ENCODE measurements at places on chromosomes 1 and 21.

- peak; percentile 91 for DNase-seq
Measured at GRCh38 chr1:9490605-9491339, 48.5 kb upstream of the SLC25A33 start.

- no peak for DNase-seq
Measured at GRCh38 chr1:18217398-18218043, 109.9 kb downstream of the IGSF21 start.

DNA sequence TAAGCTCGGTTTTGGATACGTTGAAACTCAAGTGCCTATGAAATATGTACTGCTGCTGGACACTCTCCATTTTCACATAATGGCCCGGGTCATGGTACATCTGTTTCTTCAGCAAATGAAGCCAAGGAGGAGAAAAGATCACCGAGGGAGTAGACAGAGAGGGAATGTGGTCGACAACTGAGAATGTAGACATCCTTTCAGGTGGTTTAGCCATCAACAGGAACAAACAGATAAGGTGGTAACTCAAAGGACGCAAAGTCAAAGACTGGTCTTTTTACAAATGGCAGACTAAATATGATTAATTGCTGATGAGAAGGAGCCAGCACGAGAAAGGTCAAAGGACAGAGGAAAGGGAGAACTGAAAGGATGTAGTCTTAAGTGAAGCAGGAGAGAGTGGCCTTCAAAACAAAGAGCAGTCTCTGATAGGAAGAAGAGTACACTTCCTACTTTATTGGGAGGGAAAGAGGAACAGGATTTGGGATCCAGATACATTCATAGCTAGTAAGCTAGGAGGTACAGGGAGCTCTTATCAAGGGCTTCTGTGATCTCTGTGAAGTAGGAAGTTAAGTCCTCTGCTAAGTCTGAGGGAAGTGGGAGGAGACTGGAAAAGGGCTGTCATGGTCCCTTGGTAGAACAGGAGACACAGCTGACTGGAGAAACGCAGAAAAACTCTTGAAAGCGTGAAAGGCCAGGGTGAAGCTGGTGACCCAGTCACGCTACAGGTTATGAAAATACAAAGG, 28.3 kb downstream of the NUP133 start:
- no peak for DNase-seq

- DNase-seq, result no peak
Measured at GRCh38 chr1:44266400-44267344, 53.4 kb downstream of the DMAP1 start.

DNA sequence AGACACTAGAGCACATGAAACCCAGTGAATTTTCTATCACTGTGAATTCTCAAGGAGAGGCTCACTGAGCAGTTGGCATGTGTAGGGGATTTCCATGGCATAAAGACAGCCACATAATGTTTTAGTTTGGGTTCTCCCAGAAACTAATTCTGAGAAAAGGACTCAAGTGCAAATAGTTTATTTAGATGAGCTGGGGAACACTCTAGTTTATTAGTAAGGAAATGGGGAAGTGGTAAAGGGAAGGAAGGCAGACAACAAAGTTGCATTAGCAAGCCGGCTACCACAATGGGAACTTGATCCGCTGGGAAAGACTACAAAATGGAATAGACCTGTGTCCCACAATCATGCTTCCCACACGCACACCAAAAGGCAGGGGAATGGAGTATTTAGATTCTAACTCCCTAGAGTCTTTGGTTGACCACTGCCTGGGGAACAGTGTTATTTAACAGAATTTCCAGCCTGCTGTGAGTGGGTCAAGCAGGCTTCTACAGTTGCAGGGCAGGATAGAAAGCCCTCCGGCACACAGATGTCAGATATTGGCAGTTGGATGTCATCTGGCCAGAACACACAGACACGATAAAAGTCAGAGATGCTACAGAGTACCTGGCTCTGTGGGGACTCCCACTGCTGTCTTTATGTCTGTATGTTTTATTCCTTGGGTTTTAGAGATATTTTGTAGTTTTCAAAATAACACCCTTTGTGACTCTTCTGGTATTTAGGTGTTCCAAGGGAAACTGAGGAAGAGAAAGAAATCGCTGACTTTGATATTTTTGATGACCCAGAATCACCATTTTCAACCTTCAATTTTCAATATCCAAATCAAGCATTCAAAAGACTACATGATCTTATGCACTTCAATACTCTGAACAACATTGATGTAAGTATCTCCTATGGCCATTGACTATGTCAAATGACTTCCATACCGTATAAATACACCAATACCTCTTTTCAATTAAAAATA, 150.1 kb downstream of the PLA2G4A start:
- no peak for DNase-seq

GRCh38 chr1:5566924-5567323, 425.3 kb downstream of the NPHP4 start:
- DNase-seq, result no peak

GRCh38 chr1:55726994-55727393, 511.8 kb upstream of the USP24 start:
- no peak for DNase-seq

DNA sequence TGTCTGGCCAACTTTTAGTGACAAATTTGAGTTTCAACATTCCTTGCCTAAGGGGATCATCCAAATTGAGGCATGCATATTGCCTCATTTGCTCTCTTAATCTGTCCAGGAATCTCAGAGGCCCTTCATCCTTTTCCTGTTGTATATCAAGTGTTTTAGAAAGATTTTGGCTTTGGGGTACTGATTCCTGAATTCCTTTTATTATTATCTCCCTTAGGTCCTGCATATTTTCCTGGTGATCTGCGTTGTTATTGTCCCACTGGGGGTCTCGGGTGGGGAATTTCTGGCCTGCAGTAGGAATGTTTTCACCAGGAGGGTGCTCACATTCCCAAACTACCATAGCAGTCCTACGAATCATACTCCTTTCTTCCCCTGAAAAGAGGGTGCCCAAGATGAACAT, 4.4 kb upstream of the AADACL3 start:
- DNase-seq, result no peak

DNA sequence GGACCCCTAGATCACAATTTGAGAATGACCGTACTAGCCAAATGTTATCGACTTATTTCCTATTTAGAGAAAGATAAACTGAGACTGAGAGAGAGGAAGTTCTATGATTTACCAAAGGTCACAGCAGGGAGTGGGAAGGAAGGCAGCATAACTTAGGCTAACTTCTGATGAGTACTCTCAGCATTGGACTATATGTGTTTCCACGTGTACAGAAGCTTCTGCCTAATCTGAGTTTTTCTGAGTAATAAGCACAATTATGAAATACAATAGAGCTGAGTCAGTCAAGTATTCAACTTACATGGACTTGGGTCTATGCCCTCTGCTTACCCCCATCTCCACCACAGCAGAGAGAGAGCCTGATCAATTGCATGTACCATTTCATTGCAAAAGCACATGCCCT, 88.1 kb upstream of the HIVEP3 start:
- DNase-seq, result no peak

DNA sequence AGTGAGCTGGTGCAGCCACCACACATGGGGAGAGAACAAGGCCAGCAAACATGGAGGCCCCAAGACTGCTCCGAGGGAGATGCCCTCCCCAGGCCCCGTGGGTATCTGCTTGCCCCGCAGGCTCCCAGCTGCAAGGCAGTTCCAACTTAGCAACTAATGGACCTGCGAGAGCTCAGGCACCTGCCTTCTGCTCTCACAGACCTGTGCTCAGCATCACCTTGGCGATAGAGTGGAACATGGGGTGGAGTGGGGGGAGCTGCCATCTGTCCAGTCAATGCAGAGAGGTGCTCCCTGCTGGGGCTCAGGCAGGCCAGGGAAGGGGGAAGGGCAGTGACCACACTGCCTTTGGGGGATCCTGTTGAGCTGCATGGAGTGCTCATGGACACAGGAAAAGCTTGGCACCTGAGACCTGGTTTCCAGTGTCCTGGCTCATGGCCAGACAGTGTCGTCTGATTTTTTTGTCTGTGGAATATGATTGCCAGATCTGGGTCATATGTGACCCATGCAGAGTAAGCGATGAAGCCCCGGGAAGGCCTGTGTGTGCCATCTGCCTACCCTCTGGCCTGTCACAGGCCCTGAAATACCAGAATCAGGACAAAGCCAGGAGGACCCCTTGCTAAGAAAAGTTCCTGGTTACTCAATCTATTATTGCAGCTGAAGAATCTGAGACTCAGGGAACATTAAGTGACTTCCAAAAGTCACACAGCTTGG, 39.9 kb upstream of the TENT5C start:
- DNase-seq, result no peak

DNA sequence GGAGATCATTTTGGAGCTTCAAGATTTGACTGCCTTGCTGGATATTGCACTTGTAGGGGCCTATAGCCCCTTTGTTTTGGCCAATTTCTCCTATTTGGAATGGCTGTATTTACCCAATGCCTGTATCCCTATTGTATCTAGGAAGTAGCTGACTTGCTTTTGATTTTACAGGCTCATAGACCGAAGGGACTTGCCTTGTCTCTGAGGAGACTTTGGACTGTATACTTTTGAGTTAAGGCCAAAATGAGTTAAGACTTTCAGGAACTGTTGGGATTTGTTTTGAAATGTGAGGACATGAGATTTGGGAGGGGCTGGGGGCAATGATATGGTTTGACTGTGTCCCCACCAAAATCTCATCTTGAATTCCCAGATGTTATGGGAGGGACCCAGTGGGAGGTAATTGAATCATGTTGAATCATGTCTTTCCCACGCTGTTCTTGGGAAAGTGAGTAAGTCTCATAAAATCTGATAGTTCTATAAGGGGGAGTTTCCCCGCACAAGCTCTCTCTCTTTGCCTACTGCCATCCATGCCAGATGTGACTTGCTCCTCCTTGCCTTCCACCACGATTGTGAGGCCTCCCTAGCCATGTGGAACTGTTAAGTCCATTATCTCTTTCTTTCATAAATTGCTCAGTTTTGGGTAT, 276.1 kb downstream of the LMX1A start:
- no peak for DNase-seq

Data from CD4-positive, alpha-beta T cell treated with Interleukin-17A for 4 hours (primary cell).